ENCODE measurements at places on chromosomes 3 and 15.

DNA sequence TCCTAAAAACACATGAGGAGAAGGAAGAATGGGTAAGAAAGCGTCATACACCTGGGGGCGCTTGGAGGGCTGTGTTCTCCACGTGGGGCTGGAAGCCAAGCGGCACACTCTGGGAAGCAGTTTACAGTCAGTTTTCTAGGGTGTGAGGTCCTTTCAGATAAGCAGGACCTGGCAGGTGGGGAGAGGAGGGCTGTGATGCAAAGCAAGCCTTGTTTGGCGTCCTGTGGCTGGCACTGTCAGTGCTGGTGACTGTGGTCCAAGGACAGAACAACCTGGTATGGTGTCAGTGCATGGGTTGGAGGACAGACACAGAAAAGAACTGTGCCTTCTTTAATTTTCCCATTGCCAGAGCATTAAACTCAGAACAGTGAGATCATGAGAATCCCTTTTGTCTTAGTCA, 260.7 kb upstream of the NR2E3 start:
- no peak for DNase-seq

- DNase-seq, result no peak
Observed at GRCh38 chr15:68980786-68981185, 33.7 kb upstream of the NOX5 start.

- DNase-seq, result no peak
Observed at GRCh38 chr3:46049093-46049492, 21.8 kb upstream of the XCR1 start.

DNA sequence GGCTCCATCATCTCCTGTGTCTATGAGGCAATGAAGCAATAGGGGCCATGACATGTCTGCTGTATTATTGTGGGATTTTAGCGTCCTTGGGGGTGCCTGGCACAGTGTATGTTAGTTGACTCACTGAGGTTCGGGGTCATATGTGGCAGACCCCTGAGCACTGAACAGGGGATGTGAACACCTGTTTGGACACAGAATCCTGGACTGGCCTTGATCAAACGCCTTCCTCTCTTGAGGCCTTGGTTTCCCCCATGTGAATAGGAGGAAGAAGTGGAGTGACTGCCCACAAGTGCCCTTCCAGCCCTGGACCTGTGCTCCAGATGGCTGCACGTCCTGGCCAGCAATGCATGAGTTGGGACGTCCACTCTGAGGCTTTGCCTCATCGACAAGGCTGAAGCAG, 84.2 kb downstream of the HMG20A start:
- DNase-seq, result no peak

DNA sequence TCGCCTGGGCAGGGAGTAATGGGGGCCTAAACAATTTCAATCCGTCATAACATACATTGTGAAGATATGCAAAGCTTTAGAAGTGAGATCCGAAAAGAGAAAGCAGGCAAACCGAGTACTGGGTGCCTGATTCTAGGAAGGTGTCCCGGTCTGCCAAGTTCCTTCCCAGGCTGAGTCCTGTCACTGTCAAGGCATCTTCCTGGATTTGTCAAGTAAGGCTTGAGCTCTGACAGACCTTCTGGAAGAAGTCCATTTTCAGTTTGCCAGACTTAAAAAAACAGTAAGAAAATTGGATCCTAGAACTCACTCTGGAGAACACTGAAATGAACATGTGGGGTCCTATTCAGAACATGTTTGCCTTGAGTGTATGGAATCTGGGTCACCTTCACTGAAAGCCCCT, 253.9 kb downstream of the RORA start:
- no peak for DNase-seq

DNA sequence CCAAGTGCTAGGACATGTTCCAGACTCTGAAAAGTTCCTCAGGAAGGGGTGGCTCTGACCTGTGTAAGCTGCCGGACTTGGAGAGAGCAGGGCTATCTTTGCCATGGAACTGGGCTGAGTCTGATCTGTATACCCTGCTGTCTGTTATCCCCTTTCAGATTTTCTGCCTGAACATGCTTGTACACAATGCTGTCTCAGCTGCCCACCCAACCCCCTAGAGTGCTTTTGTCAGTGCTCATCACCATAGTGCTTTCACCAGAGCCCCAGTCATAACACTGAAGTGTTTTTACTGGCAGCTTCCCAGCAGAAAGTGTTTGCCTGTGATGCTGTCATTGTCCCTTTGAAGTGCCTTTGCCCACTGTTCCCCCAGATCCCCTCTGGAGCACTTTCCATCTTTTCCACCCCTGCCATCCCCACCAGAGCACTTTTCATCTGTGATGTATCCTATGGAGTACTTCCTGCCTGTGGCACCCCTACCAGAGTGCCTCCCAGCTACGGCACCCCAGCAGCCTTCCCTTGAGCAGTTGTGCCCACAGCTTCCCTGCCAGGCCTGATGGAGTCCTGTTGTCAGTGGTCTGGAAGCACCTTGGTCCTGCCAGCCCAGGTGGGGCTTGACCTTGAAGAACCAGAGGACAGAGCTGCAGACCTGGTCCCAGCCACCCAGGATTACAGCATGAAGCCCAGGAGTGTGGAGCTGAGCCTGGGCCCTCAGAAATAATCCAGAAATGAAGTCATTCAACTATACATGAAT, 397.7 kb downstream of the DIPK2A start:
- no peak for DNase-seq

DNA sequence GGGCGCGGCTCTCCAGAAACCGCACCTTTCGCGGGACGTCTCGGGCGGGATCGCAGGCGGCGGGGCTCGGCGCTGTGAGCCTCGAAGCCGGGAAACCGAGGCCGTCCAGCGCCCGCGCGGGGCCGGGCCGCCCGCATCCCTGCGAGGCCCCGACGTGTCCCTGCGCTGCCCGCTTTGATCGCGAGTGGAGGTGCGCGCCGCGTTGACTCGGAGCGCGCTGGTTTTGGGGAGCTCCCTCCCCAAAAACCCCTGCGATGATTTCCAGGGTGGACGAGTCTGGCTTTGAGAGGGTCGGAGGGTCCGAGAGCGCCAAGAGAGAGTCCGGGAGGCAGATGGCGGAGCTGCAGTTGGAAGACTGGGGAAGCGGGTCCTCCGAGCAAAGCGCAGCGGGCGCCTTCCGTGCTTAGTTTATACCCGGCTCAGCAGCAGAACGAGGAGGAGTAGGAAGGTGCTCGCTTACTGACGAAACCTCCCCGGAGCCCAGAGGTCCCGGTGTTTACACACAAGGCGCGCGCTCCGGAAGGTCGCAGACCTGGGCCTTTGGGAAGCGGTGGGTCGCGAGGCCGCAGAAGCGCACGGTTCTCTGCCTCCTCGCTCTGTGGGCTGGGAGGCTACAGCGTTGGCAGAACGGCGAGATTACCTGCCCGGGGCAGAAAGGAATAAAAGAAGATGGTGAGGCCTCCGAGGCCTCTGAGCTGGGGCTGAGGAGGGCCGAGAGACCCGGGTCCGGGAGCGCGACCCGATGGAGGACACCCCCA, 687 bp downstream of the ALDH1A3 start:
- DNase-seq, result no peak

DNA sequence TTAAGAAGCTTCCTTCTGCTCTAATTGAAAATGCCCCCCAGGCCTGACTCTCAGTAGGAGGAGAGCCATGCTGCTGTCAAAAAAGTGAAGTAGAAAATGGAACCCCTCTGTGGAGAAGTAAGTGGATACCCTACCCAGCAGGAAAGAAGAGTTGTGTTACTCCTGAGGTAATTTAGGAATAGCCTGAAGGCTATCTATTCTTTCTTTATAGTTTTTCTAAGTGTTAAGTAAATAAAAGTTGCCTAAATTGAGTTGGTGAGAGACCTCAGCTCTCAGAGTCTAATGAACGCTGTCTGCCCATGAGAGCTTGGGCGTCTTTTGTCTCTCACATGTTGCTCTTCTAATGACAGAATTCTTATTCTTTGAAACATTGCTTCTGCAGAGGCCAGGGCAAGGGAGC, 116.2 kb downstream of the NSUN3 start:
- no peak for DNase-seq

DNA sequence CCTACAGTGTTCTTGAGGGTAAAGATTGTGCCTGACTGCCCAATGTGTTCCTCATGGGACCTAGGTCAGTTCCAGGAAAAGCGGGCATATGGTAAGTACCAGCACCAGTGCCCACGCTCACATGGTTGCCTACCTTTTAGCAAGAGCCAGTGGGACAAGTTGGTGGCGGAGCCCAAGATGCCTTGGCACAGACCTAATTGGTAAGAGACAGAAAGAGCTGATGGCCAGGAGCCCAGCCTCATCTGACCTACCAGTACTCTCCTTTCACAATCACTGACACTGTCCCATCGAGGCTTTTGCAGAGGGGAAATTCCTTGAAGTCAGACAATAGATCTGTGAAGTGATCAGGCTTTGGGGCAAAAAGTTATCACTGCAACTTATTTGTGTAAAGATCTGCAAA, 98.4 kb upstream of the BCL6 start:
- DNase-seq, result no peak

- peak; percentile 57 for DNase-seq
Observed at GRCh38 chr3:14467814-14468620, 65.6 kb downstream of the SLC6A6 start.

DNA sequence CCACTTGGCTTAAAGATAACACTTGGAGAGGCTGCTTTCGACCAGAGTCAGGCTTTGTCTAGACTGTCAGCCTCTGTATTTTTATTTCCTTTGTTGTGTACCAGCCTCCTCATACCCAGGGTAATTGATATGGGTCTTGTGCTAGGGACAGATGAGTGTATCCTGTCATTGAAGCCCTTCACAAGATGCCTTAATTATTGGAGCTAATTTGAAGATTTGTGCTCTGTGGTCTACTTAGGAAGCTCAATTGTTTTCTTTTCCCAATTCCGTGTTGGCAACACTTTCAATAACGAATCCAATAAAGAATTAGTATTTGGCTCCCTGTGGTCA, 60.5 kb upstream of the DPH6 start:
- DNase-seq, result no peak

DNA sequence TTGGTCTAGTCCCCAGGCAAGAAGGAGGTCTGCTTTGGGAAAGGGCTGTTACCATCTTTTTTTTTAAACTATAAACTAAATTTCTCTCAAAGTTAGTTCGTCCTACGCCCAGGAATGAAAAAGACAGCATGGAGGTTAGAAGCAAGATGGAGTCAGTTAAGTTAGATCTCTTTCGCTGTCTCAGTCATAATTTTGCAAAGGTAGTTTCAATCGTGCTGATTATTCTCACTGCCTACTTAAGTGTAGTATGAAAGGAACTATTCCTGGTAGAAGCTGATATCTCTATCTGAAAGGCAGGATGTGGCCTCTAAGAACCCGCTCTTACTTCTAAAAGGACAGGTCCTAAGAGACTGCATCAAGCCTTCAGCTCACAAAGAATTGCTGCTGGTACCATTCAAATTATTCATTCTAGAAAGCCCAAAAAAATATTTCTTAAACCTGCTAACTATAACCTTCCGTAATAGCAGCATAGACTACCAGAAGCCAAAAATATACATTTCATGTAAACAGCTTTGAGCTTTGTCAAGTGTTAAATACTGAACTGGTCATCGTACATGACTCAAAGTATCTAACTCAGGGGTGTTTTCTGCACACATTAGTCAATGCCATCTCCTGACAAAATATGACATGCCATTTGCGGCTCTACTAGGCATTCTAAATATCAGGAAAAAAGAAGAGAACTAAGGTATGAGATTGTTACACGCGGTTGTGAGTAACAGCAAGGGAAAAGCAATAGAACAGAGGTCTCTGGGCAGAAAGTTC, 96.0 kb upstream of the CCDC80 start:
- no peak for DNase-seq

- no peak for DNase-seq
Observed at GRCh38 chr3:178669022-178669601, 132.9 kb downstream of the KCNMB2 start.

DNA sequence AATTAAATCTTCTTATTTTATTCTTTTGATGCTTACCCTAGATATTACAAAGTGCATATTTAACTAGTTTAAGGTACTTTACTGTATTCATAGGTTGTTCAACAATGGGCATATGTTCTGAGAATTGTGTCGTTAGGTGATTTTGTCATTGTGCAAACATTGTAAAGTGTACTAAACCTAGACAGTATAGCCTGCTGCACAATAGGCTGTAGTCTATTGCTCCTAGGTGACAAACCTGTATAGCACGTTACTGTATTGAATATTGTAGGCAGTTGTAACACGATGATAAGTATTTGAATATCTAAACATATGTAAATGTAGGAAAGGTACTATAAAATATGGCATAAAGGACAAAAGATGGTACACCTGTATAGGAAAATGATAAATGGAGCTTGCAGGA, 100.7 kb downstream of the CACNA2D3 start:
- DNase-seq, result no peak

DNA sequence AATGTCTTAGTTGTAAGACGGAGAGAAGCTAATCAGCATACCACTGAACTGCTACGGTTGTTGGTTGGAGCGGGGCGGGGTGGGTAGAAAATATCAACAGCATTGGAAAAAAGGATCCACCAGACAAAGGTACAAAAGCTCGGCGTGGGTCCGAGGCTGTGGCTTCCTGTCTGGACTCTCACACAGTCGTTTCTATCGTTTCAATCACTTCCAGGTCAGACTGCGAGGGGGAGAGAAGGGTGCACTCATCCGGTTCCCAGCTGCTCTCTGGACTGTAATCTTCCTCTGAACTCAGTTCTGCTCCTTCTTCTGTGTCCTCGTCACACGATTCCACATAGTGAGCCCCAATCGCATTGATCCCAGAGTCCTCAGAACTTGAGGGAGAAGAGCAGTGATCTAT, 70.0 kb downstream of the C3orf70 start:
- DNase-seq, result no peak

- DNase-seq, result no peak
Observed at GRCh38 chr3:175590745-175591144, 731.6 kb downstream of the NAALADL2 start.

- DNase-seq, result no peak
Observed at GRCh38 chr3:90221900-90222299, 1114.5 kb downstream of the EPHA3 start.

DNA sequence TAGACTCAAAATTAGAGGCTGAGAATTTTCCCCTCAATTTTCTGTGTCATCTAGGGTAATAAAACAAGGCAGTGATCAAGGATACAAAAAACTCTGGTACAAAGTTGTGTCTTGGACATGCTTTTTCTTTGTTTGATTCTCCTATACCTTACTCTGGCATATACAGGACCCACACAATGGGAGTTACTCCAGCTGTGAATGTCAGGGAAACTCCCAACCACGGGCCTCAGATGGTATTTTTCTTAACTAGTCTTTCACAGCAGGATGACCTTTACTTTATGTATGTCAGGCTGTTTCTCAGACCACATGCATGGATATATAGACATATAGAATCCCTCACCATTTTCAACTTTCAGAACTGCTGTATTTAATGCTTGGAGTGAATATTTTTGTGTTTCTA, 41.3 kb downstream of the FEZF2 start:
- DNase-seq, result no peak

- DNase-seq, result no peak
Observed at GRCh38 chr3:172177046-172177445, 137.7 kb downstream of the FNDC3B start.

GRCh38 chr3:101803173-101803782, 24.3 kb downstream of the NXPE3 start:
- DNase-seq, result peak; percentile 47
